HEK293T (cell line): ENCODE measurements at places on chromosomes 6 and 20.

GRCh38 chr6:134733801-134734200, 216.1 kb downstream of the ALDH8A1 start:
- no peak for DNase-seq

DNA sequence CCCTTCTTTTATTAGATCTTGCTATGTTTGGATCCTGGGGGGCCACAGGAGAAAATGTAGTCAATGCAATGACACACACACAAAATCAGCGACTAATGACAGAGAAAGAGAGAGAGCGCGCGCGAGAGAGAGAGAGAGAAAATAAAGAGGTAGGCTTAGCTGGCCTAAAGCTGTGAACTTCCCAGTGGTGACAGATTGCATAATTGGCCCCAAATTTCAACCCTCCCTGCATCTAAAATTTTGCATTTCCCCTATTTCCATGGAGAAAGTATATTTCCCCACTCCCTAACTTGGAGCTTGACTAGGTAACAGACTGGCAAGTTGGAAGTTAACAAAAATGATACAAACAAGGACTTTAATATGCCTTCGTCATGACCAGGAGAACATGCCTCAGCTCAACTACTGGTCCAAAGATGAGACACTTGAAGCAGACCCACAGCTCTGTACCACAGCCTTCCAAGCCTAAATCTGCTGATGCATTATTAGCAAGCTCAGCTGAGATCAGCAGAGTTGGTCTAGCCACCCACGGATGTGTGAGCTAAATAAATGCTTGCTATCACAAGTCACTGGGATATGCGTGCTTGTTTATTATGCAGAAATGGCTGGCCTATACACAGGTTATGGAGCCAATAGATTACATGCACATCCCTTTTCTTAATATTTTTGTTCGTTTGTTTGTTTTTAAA, 118.1 kb upstream of the PRDM1 start:
- DNase-seq: no peak

- no peak for DNase-seq
Measured at GRCh38 chr6:39211183-39211582, 18.1 kb downstream of the KCNK5 start.

- no peak for DNase-seq
Measured at GRCh38 chr20:62104234-62104789, 18.0 kb upstream of the LSM14B start.

GRCh38 chr6:132506869-132507808, 5.8 kb downstream of the STX7 start:
- DNase-seq: no peak

DNA sequence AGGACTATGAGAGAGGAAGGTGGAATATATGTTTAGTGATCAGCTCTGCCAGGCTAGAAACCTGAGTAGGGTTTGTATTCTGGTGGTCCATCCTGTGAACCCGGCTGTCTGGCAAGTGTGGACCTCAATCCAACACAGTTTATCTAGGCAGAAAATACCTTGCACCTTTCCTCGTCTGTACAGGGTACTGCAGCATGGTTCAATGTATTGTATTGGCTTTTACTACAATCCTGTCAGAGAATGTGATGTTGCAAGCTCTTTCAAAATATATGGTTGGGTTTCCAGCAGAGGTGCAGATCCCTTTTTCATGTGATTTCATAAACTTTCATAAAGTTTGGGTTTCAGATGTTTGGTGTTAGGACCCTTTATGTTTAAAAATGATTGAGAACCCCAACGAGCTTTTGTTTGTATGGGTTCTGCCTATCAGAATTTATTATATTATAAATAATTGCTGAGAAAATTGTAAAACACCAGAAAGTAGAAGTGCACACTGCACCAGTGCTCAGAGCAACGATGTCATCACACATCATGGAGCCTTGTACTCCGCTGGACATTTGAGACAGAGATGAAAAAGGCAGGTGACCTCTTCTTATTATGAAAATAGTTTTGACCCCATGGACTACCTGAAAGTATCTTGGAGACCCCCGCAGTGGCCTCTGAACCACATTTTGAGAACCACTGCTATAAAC, 106.6 kb downstream of the RTN4IP1 start:
- DNase-seq: no peak

- DNase-seq: no peak
Measured at GRCh38 chr6:149076355-149076734, 241.2 kb upstream of the TAB2 start.

DNA sequence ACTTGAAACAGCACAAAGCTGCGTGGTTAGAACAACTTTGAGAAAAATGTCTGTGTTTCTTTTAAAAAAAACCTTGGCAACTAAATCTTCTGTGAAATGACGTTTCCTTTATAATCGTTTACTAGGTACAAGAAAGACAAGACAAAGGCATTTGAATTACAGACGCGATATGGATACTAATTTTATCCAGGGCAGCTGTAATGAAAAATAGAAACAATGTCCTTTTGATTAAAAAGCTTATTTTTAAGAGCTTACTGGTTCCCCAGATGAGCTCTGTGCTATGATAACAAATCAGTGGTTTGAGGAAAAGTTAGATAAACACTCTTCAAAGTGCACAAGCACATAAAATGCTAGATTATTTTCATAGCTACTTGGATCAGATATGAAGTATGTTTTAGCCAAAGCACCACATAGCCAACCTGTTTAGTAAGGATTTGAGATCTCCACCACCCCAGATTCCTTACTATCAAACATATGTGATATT, 1.6 kb upstream of the SYNCRIP start:
- DNase-seq: no peak

DNA sequence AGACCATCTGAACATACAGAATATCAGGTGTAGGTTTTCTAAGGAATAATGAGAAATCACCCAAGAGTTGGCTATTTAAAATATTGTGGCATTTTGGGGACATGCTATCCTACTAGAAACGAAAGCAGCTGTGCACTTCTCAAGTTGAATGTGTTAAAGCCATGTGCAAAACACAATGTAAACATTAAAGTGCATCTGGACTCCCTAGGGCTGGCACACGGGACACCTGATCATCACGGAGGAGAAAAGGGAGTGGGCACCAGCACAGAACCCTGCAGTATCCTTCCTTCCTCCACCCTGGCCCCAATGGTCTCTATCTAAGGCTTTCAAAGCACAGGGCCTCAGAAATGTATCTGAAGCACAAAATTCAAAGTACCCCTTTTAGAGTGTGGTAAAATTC, 94.3 kb downstream of the INSM1 start:
- DNase-seq: no peak

DNA sequence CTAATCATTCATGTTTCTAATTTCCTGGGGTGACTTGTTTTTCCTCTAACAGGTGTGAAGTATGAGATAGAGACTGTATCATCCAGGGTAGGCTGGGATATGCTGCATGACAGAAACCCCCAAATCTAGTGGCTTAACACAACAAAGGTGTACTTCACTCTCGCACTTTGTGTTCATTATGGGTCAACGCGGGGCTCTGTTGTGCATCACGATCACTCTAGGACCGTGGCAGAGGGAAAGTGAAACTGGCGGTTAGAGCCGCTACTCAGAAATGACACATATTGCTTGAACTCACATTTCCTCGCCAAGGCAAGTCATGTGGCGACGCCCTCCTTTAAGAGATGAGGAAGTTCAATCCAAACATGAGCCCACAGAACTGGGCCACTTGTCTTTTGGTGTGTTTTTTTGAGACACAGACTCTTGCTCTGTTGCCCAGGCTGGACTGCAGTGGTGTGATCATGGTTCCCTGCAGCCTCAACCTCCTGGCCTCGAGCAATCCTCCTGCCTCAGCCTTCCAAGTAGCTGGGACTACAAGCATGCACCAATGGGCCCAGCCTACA, 41.3 kb downstream of the PCNA start:
- no peak for DNase-seq

DNA sequence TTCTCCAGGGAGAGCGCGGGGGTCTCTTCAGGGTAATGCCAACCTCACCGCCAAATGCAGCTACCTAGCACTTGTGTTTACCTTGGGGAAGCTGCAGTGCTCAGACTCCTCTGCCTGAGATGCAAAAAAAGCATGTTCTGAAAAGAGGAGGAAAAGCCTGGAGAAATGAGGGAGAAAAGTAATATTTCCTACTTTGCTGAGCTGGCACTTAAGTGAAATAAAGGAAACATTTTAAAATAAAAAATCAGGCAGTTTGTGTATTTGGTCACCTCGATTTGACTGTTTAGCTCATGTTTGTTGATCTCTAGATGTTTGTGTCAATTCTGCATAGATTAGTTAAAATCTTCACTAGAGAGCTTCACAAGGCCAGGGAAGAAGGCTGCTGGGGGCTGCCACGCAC, 487.2 kb downstream of the QKI start:
- DNase-seq: no peak

DNA sequence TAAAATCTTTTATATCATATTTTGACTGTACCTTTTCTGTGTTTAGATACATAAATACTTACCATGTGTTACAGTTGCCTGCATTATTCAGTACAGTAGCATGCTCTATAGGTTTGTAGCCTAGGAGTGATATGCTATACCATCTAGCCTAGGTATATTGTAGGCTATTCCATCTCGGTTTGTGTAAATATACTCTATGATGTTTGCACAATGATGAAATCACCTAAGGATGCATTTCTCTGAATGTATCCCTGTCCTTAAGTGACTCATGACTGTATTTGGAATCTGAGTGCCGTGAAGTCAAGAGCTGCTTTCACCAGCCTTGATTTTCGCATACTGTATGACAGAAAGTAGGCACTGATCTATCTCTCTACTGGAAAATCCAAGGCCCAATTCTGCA, 129.9 kb downstream of the UTRN start:
- no peak for DNase-seq

DNA sequence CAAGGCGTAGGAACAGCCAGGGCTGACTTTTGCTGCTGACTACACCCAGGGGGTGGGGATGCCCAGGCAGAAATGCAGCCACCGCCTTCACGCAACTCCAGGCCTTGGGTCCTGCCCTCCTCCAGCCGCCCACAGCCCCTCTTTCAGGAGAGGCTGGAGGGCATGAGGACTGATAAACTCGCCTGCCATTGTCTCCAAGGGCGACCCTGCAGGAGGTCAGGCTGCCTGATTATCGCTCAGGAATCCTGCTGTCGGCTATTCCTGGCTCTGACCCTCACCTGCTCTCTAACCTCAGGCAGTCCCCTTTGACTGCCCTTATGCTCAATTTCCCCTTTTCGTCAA, 62.0 kb upstream of the HDDC2 start:
- DNase-seq: no peak

GRCh38 chr6:112221981-112222852, 32.1 kb downstream of the LAMA4 start:
- no peak for DNase-seq

GRCh38 chr6:144954241-144954556, 669.1 kb downstream of the UTRN start:
- DNase-seq: no peak

DNA sequence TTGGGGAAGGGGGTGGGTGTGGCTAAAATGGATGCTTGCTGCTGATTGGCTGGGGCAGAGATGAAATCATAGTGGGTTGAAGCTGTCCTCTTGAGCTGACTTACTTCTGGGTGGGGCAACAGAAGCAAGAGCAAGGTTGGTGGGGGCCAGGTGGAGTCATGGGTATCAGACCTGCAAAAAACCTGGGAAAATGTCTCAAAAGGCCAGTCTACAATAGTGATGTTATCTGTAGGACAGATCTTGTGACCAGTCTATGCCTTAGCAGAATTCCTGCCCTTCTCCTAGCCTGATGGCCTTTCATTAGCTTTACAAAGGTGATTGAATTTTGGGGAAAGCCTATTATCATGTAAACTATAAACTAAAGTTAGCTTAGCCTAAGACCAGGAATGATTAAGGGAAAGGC, 945.7 kb downstream of the KIF16B start:
- DNase-seq: no peak

DNA sequence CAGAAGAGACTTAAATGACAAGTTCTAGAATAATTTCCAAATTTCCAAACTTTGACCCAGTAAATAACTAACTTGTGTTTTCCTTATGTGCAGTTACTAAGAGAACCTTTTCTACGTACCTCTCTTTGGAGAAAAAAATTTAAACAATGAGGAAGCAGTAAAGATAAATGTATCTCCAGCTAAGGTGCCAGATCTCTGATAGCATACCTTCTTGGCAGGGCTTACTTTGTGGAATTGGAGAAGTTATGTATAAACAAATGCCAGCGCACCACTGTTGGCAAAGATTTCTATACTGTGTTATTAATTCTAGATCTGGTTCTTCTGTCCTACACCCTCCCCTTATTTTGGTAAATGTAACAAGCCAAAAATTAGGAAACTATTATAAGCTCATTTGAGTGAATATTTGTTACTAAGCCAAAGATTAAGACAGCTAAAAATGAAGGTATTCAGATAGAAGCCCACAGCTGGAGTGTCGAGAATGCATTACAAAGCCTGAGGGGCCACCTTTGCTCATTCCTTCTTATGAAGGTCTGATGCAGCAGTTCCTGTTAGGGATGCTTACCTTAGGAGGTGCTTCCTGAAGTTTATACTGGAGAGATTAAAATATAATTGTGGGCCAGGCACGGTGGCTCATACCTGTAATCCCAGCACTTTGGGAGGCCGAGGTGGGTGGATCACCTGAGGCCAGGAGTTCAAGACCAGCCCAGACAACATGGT, 373.1 kb upstream of the SOX4 start:
- no peak for DNase-seq

DNA sequence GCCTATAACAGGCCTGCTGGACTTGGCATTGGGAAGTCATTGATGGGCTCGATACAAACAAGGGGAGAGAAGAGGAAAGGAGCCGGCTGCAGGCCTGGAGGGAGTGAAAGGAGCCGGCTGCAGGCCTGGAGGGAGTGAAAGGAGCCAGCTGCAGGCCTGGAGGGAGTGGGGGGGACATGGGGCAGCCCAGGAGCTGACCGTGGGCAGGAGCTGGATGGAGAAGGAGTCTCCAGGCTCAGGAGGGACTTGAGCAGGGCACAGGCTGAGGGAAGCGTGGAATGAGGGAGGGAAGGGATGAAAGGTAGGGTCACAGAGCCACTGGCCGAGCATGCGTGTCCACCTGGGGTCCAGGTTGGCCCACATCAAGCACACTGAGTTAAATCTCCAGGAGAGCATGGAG, 32.0 kb downstream of the RPP40 start:
- DNase-seq: no peak

GRCh38 chr20:59787538-59787890, 145.9 kb downstream of the SYCP2 start:
- no peak for DNase-seq

- DNase-seq: no peak
Measured at GRCh38 chr6:145811741-145812140, 2.9 kb downstream of the FBXO30 start.

- DNase-seq: no peak
Measured at GRCh38 chr20:49889001-49889934, 26.1 kb downstream of the SPATA2 start.

GRCh38 chr6:79810871-79811270, 136.5 kb downstream of the ELOVL4 start:
- no peak for DNase-seq

GRCh38 chr20:23128461-23129125, 42.5 kb upstream of the CD93 start:
- DNase-seq: no peak

DNA sequence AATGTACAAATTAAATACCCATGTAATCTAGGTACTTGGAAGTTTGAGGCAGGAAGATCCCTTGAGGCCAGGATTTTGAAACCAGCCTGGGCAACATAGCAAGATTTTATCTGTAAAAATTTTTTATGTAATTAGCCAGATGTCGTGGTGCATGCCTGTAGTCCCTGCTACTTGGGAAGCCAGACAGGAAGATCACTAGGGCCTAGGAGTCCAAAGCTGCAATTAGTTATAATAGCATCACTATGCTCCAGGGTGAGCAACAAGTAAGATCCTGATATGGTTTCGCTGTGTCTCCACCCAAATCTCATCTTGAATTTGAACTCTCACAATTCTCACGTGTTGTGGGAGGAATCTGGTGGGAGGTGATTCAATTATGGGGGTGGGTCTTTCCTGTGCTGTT, 535.8 kb downstream of the TENT5A start:
- DNase-seq: no peak

- no peak for DNase-seq
Measured at GRCh38 chr6:142671791-142672190, 273.2 kb downstream of the HIVEP2 start.
